ENCODE measurements at places on chromosomes 6 and 20.

- no peak for DNase-seq
These were observed 28.9 kb downstream of the VEGFA start for GRCh38 chr6:43798688-43799444.

DNA sequence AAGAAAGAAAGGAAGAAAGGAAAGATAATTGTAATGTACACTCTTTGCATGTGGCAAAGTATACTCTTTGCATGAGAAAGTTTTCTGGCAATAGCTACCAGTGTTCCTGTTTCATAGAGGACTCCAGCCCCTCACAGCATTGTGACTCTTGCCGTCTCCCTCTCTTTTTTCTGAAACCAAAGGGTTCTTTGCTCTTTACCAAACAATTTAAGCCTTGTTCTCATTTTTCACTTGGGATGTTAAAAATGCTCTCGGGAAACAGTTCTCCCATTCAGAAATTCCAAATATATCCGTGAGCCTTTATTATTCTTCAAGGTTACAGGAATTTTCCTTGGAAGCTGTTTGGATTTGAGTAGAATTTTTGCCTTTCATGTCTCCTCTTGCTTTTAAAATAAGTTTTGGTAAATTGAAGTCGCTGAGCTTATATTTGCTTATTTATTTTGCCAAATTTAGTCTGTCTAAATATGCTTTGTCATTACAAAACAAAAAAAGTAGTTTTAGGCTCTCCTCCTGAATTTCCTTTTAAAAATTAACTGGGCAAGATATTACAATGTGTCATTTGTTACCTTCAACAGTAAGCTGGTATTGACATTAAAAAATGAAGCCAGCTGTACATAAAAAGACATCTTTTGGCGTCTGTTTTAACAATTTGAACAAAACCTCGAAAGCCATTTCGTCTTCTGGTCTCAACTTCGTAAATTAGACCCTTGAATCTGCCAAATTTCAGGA is 103.8 kb upstream of the ARMC2 start:
- DNase-seq = peak; percentile 51

DNA sequence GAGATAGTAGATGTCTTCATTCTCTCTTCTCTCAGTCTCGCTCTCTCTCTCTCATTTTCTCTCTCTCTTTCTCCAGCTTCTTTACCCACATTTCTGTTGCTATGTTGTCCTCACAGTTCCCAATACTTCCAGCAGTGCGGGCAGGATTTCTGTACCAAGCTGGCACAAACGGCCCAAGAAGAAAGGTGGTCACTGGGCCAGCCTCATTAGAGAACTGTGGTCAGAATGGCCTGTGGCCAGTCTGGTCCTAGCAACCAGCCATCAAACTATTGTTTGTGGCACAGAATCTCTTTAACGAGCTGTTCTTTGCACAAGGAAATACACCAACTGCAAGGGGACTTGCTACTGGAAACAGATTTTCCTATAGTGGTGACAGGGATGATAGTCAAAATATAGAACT is 81.3 kb downstream of the SEL1L2 start:
- DNase-seq = no peak

GRCh38 chr6:97427648-97428047 is 144.6 kb upstream of the MMS22L start:
- DNase-seq = no peak

DNA sequence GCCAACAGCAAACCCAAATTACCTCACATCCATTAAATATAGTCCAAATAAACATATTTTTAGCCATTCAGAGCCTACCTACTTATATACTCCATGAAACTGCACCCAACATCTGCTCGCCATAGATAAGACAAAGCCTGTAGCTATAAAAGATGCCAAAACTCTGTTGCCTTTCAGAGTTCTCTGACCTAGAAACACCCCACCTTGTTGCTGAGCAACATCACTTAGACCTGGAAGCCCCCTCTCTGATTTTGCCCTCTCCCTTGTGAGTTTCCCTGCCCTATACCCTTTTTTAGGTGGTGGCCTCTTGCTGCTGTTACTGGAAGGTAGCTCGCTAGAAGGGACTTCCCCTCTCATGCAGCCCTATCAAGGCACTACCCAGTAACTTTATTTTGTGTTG is 27.7 kb upstream of the FBXL4 start:
- DNase-seq = no peak

- no peak for DNase-seq
These were observed 443.7 kb downstream of the UTRN start for GRCh38 chr6:144728804-144729203.

DNA sequence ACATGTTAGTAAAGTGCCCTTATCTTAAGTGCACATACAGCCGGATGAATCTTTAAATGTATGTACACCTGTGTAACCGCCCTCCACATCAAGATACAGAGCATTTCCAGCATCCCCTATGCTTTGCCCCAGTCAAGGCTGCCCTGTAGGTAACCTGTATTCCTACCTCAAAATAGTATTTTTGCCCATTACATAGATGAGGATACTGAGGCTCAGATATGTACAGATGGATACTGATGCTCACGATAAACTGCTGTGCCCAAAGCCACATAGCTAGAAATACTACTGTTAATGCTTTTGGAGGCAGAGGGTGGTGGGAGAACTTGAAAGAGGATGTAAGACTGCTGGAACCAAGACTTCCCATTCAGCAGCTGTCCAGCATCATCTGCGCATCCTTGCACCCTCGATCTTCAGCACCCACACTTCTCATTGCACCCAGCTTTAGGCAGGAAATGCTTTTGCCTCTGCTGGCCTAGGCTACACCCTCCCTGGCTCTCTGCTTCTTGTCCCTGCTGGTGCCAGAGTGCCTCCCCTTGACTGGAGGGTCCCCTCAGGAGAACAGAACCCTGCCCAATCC is 27.0 kb upstream of the ZFAND3 start:
- no peak for DNase-seq

DNA sequence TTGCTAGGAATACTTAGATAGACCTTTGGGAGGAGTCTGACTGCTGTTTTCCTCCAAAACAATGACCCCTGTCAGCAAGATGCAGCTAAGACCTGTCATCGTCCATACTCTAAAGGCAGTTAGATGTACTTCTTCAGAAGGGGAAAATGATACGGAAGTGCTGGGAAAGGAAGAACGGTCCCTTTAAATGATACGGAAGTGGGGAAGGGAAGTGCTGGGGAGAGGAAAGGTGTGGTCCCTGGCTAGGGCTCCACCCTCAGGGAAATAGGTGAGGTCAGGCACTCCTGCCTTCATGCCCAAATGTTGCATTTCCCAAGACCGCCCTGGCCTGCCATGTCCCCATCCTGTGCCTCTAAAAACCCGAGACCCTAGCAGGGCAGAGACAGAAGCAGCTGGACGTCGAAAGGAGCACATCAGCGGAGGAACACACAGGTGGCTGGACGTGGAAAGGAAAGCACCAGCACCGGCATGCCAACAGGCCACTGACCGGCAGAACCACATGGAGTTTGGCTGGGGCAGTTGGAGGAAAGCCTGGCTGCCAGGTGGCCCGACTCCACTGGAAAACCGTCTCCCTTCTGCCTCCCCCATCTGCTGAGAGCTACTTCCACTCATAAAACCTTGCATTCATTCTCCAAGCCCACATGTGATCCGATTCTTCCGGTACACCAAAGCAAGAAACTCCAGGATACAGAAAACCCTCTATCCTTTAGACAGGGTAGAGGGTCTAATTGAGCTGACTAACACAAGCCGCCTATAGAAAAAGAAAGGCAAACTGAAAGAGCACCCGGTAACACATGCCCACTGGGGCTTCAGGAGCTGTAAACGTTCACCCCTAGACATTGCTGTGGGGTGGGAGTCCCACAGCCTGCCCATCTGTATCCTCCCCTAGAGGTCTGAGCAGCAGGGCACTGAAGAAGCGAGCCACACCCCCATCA is 94.6 kb downstream of the FAXC start:
- no peak for DNase-seq

GRCh38 chr6:37435816-37436215 is 2.8 kb downstream of the CMTR1 start:
- DNase-seq = no peak

DNA sequence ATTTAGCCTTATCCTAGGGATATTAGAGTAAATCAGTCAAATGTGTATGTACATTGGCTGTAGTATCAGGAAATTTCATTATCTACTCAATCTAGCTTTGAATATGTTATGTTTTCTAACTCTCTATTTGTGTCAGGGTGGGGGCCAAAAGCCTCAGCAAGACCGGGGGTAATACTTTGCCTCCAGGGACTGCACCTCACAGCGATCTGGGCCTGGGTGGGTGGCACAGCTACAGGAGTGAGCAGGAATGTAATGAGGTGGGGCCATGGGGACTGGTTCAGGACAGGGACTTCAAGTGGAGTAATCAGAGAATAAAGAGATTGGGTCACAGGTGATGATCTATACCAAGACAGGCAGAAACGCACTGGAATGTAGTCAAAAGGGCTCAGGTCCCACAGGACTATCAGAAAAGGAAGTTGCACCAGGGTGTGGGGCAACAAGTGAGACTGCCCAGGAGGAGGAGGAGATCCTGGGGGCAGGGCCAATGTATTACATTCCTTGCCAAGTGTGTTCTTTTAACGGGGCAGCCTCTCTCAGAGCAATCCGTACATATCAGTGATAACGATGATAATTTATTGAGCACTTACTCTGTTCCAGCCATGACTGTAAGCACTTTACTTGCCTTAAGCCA is 54.0 kb downstream of the PIGU start:
- DNase-seq = no peak

- no peak for DNase-seq
These were observed 36.8 kb downstream of the PLN start for GRCh38 chr6:118584911-118585310.

GRCh38 chr20:13865156-13865555 is 80.3 kb downstream of the NDUFAF5 start:
- DNase-seq = no peak

- DNase-seq = no peak
These were observed 111.0 kb downstream of the MRPL14 start for GRCh38 chr6:44016131-44016870.

DNA sequence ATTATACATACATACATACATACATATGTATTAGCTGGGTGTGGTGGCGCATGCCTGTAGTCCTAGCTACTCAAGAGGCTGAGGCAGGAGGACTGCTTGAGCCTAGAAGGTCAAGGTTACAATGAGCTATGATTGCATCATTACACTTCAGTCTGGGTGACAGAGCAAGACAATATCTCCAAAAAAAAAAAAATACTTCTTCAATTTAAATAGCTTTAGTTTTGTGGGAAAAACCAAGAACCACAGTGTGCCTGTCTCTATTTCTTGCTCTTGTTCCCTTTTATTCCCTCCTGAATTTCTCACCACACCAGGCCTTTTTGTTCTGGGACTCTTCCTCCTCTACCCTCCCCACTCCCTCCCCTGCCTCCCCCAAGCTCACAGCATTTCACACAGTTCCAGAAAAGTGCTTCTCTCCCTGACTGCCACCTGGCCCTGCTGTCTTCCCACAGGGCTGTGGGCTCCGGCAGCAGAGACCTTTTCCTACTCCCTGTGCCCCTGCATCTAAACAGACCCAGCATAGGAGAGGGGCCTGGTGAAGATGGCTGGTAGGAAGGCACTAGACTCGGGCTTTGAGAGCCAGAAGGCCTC is 1.3 kb downstream of the C20orf203 start:
- DNase-seq = no peak

DNA sequence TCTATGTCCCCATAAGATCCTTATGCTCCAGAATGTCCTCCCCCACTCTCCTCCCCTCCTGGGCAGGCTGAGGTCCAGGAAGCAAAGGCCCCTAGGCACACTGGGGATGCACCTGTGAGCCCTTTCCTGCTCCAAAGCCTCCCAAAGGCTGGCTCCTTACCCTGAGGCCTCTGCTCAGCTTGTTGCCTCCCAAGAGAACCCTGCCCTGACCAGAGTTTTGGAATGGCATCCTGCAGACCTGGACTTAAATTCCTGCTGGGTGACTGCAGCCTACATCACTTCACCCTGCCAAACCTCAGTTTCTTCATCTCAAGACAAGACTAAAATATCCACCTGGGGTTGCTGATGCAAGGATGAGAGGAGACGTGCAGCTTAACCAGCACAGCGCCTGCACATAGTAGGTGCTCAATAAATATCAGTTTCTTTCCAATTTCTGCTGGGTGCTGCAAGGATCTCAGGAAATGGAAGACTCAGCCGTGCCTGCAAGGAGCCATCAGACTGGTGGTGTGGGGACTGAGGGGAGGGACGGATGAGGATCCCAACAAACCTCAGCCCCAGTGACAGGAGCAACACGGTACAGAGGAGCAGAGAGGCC is 2.1 kb upstream of the LBP start:
- DNase-seq = no peak

DNA sequence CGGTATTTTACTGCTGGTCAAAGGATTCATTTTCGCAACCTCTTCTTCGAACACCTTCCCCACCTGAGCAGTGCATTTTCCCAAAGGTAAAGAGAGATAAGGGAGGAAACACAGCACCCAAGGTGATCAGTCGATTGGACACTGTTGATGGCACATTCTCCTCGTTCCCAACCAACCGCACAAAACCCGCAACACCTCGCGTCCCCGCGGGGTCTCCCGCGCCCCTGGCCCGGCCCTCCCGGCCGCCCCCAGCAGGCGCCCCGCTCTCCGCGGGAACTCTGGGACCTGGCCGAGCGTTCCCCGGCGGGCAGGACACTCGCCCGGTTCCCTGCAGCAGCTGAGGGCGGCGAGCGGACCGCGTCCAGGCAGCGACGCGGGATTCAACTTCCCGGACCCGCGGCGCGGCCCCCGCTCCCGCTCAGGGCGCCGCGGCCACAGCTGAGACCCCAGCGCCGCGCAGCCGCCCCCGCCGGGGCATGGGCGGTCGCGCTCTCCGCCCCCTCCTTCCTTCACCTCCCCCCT is 506 bp downstream of the RGS17 start:
- DNase-seq = no peak

DNA sequence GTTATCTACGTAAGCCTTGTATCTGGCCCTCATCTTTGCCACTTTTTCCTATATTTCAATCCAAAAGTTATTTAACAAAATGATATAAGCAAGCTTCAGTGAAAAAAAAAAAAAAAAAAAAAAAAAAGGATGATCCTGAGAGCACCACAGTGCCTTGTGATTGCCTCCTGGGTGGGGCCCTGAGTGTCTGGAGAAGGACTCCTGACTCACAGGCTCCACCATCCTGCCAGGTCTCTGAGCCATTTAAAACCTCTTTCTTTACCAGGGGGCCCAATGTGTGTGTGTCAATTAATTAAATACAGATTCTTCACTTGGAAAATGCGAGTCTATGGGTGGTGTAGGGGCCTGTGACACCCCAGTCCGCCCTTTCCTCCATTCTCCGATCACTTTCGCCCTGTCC is 105.2 kb downstream of the SMOC2 start:
- DNase-seq = no peak

GRCh38 chr6:82775361-82775760 is 290.3 kb downstream of the UBE3D start:
- no peak for DNase-seq

GRCh38 chr20:32625996-32626395 is 40.9 kb upstream of the NOL4L start:
- no peak for DNase-seq

DNA sequence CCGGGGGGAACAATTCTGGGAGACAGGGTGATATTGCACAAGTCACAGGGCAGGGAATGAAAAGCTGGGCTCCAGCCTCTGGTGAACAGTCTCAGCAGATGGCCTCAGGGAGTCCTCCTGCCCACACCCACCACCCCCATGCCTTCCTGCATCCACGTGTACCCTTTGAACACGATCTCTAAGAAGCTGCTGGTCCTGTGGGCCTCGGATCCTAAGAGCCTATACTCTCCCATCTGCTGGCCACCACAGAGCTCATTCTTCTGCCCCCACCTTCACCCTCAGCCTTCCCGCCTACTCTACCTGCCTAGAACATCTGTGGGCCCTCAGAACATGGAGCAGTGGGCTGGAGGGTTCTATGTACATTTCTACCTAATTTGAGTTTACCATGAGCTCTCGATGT is 60.3 kb downstream of the TRERF1 start:
- DNase-seq = no peak

All from globus pallidus (tissue), 1 donor.